ENCODE measurements at places on chromosomes 7 and 10.

GRCh38 chr10:131207176-131207575 is 104.3 kb downstream of the TCERG1L start:
- DNase-seq = no peak

GRCh38 chr7:33061282-33061937 is 1.2 kb downstream of the NT5C3A start:
- DNase-seq = no peak

- DNase-seq = peak; percentile 91
Measured at GRCh38 chr7:106542550-106543220, 118.3 kb downstream of the CCDC71L start.

GRCh38 chr10:132700156-132701098 is 85.5 kb downstream of the NKX6-2 start:
- DNase-seq = no peak

DNA sequence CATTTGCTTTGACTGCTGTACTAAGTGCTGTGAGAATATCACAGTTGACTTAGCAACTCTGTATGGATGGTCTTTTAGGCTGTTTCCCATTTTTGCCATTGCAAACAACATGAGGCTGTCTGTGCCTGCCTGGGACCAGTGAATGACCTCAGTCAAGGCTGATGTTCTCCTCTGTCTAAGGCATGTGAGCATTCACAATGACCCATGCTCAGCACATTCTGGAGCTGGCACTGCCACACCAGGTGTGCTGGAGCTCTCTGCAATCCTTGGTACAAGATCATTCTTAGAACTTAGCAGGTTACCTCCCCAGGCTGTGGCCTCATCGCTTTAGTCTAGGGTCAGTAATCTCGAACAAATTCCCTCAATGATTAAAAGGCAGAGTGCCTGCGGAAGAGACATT is 61.9 kb downstream of the SH3PXD2A start:
- no peak for DNase-seq

GRCh38 chr7:37249240-37249639 is 199.4 kb downstream of the ELMO1 start:
- no peak for DNase-seq

DNA sequence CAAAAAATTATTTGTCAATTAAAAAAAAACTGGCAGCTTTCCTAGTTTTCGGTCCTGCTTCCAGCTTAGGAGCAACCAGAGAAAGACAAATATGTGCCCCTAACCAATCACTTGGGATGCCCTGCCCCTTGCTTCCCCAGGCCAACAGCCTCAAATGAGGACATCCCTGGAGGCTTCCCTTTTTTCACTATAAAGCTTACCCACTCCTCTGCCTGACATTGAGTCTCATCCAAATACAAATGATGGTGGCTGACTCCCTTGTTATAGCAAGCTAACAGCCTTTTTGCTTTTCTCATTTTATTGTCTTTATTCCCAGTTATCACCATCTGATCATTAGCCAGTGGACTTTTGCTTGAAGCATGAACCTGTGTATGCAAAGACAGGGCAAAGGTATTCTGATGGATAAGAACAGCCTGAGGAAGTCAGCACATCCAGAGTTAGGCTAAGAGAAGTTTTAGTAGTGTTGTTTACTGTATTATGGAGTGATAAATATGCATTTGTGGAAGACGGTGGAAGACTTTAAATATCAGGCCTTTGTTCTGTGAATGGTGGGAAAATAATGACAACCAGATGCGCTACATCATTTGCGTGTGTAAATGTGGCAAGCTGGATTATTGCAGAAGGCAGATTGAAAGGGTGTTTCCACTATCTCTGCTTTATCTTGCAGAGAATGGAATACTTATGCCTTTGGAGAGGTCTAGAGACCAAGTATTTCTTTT is 1.7 kb upstream of the CCM2 start:
- no peak for DNase-seq

DNA sequence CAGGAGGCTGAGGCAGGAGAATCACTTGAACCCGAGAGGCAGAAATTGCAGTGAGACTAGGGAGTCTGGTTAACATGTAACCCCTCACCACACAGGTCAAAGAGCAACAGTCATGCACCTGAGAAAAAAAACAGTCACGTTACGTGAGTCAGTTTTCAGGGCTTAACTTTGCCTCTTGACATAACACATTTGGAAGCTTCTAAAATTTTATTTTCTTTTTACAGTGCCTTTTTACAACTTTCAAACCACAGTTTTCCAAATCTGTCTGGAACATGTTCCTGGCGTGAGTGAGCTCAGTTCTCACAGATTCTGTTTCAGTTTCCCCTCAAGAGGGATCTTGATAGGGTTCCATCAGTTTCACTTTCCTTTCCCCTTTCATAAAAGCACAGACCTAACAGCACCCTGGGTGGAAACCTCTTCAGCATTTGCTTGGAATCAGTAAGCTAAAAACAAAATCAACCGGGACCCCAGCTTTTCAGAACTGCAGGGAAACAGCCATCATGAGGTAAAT is 4.4 kb downstream of the IFIT3 start:
- DNase-seq = no peak

DNA sequence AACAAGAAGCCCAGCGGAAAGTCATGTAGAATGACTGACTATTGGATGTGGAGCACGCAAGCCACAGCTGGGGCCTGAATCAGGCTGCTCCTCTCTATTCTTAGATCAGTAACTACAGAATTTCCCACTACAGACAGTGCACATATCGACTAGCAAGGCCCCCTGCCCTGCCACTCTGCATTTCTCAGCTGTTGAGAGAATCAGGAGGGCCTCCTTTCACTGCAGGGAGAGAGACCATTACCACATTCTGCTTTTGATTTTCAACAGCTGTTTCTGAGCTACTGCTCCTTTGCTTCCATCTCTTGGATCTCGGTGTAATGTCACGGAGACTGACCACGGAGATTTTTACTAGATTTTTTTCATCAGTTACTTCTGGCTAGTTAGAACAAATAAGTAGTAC is 73.8 kb downstream of the PON1 start:
- no peak for DNase-seq

DNA sequence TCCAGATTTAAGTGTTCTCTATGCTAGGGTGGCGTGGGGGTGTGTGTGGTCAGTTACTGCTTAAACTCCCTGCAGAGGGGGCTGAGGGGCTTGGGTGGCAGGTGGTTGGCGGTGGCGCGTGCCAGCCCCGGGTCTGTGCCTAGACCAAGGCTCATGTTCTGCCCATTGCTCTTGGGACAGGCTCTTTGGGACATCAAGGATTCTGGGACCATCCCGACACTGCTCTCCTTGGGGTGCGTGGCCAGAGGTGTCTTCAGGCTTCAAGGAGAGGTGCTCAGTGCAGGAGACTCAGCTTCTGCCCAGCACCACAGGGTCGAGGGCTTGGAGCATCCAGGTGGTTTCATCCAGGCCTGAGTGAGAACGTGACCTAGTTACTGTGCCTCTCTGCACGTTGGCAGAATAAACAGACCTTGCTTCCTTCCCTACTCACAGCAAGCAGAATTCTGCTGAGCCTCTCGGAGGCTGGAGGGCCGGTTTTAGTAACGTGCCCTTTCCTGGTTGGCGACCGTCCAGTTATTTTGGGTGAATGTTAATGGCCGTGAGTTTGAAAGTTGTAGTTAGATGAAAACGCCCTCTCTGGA is 39.9 kb downstream of the CAMK1D start:
- DNase-seq = no peak

GRCh38 chr7:30836991-30837390 is 65.8 kb downstream of the MINDY4 start:
- no peak for DNase-seq

DNA sequence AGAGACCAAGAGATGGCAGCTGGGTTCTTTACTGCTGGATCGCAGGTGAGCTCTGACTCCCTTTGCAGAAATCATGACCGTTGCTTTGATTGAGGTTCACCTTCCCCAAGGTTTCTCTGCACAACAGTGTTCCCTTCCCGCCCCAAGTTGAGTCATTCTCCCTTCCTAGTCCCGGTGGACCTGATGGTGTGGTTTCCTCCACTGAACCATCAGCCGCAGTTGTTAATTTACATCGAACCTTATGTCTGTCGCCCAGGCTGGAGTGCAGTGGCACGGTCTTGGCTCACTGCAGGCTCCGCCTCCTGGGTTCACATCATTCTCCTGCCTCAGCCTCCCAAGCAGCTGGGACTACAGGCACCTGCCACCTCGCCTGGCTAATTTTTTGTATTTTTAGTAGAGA is 5.8 kb downstream of the ZSCAN25 start:
- DNase-seq = no peak

- DNase-seq = no peak
Measured at GRCh38 chr10:60186315-60187071, 203.2 kb downstream of the ANK3 start.

Measured in fibroblast of the conjunctiva (primary cell).